ENCODE measurements at places on chromosomes 7 and 10. TPM values are rescaled to one million over a fixed set of nuclear protein-coding genes. Genes with fewer than 3 reads are reported as not detected.

Gene GRM3
- total RNA-seq: not detected

GRCh38 chr7:137990251-137990941, 11.5 kb downstream of the CREB3L2 start:
- DNase-seq: no peak

- DNase-seq: no peak
These were observed 7.3 kb downstream of the POLL start for GRCh38 chr10:101580486-101581399.

- no peak for DNase-seq
These were observed 36.1 kb downstream of the AGK start for GRCh38 chr7:141587304-141587703.

GRCh38 chr10:86533328-86533727, 11.7 kb upstream of the WAPL start:
- no peak for DNase-seq

DNA sequence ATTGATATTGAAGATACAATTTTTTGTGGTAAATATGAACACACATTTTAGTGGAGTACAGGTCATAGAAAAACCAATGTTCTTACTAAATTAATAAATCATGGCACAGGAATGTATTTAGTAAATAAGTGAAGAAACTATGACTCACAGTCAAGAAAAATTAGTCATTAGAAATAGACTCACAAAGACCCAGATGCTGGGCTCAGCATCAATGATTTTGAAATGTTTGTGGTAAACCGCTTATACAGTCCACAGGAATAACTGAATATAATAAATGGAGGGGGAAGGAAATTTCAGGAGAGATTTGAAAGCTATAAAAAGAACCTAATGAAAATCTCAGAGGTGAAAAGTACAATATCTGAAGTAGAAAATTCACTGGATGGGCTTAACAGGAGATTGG, 138.3 kb upstream of the ADCY1 start:
- DNase-seq: peak; percentile 17

GRCh38 chr10:55629793-55630490, 731.1 kb downstream of the ZWINT start:
- no peak for DNase-seq

Measured in HT-29 (cell line).